ENCODE measurements at places on chromosomes 16 and 17.

- DNase-seq, result no peak
Observed at GRCh38 chr16:16904601-16905000, 525.7 kb downstream of the NPIPA7 start.

DNA sequence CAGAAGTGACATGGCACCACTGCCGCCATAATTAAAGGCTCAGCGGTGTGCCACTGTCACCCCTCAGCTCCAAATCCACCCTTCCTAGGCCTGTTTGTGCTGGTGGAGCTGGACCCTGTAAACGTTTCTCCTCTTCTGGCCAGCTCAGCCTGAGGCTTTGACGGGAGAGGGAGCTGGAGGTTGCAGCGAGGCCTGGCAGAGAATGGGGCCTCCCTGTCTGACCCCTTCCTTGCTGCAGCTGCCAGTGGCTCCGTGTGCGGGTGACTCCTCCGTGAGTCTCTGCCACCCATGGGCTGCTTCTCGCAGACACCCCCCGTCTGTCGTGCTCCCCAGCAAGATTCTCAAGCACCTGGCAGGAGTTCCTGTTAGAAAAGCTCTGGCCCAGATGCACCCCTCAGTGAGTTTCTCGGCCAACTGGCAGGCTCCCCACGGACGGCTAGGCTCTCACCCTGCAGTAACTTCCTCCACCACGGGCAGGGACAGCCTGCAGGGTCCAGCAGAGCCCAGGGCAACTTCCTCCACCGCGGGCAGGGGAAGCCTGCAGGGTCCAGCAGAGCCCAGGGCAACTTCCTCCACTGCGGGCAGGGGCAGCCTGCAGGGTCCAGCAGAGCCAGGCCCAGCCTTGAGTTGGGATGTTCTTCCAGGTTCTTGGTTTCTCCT, 4.7 kb upstream of the CHMP6 start:
- no peak for DNase-seq

- DNase-seq, result no peak
Observed at GRCh38 chr16:65675161-65675560, 553.3 kb upstream of the CDH11 start.

DNA sequence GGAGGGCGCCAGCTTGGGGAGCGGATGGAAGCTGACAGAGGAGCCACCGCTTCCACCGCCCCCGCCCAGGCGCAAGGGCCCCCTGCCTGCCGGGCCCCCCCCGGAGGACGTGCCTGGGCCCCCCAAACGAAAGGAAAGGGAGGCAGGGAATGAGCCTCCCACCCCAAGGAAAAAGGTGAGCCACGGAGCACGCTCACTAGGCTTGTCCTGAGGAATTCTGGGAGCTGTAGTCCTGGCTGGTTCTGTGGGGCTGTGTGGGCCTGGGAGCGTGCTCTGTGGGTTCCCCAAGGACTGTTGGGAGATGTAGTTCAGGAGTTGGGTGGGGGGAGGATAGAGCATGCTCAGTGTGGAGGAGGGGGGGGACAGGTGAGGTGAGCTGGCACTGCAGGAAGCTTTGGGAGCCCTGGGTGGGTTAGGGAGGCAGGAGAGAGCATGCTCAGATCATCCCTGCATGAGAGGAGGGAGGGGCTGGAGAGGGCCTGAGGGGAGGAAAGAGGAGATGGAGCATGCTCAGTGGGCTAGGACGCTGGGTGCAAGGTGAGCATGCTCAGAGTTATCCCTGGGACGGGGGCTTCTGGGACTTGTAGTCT, 4.5 kb downstream of the FBXL19 start:
- no peak for DNase-seq

- DNase-seq, result no peak
Observed at GRCh38 chr16:31351942-31352325, 3.0 kb upstream of the ITGAX start.

GRCh38 chr17:58614859-58615459, 76.9 kb downstream of the TEX14 start:
- no peak for DNase-seq

Measured in T follicular helper cell (primary cell).